Activated T-cell treated with anti-CD3 and anti-CD28 coated beads for 4 hours (primary cell): ENCODE measurements at places on chromosomes 2 and 18.

- no peak for DNase-seq
Observed at GRCh38 chr2:40396124-40396523, 55.8 kb downstream of the SLC8A1 start.

- no peak for DNase-seq
Observed at GRCh38 chr2:98583276-98583675, 25.0 kb downstream of the COA5 start.

DNA sequence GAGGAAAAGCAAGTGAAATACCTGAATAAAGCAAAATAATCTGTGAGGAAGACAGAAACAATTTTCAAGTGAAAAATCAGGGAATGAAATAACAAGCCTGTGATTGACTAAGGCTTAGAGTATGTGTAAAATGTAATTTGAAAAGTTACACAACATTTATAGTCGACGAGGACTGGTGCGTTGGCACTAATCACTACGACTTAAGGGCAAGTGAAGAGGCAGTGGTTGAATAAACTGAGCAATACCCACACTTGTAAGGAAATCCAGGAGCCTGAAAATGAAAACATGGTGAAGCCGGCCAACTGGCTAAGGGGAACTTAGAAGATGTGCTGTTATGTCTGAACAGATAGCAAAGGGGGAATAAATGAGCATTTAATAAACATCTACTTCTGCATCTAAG, 13.4 kb downstream of the DOK1 start:
- DNase-seq = no peak

GRCh38 chr2:117983040-117983439, 30.8 kb downstream of the CCDC93 start:
- DNase-seq = no peak

DNA sequence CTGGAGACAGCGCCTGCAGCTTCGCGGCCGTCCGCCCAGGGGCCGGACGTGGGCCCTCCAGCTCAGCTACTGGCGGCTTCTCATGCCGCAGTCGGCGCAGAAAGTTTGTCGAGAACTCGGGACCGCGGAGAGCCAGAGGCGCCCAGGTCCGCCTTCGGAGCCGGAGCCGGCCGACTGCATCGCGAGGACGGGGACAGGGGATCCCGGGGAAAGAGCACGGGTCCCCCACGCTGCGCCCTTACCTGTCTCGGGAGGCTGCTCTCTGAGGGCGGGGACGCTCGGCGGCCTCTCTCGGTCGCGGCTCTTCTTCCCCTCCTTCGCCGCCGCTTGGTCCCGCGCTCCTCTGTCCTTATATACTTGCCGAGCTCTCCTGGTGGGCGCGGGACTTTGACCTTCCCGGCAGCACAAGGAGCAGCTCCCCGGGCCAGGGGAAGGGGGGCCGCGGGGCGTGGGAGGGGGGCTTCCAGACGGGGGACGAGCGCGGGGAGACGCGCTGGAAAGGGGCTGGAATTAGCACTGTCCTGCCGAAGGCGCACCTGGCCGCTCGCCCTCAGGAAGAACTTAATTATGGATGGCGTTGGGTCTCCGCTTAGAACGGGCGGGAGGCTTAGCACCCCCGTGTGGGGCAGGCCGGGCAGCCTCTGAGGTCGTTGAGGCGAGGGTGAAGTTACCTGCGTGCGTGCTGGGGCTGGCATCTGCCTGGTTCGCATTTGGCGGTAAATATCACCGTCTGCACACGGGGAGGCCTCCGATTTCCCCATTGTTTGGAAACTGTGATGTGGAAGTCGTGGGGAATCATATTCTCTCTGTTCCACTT, at the start of gene POMC:
Gene POMC, minus strand, starts transcription at position 325 of the 817 bp plus-strand sequence. CDS start 3,808 bp downstream, outside the sequence.
- no peak for DNase-seq

DNA sequence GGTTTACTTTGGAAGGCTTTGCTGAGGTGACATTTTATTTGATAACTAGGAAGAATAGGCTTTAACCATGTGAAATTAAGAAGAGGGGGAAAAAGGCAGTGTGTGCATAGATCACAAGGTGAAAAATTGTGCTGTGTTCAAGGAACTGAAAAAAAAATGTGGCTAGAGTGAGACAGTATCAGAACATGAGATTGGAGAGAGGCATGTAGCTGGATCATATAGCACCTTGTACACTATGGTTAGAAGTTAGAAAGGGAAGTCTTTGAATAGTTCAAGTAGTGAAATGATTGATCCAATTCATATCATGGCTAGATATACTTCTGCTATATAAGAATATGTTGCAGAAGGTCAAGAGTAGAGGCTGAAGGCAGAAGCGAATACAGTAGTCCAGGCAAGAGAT, 12.3 kb upstream of the TNFRSF11A start:
- DNase-seq = no peak

DNA sequence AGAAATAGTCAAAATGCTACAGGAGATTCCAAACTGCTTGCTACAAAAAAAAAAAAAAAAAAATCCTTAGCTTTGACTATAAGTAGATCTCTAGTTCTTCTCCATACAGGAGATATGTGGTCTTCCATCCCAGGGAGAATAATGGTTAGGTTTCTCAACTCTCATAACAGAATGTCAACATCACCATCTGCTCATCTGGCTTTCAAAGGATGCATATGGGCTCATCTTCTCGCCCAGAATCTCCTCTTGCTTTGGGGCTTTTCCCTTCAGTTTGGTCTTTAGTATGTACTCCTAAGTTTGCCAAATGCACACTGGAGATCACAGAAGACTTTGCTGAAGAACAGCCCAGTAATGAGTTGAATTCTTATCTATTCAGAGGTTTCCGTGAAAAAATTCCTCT, 240.7 kb downstream of the NRXN1 start:
- no peak for DNase-seq

GRCh38 chr2:18829976-18830375, 240.6 kb upstream of the NT5C1B start:
- no peak for DNase-seq

DNA sequence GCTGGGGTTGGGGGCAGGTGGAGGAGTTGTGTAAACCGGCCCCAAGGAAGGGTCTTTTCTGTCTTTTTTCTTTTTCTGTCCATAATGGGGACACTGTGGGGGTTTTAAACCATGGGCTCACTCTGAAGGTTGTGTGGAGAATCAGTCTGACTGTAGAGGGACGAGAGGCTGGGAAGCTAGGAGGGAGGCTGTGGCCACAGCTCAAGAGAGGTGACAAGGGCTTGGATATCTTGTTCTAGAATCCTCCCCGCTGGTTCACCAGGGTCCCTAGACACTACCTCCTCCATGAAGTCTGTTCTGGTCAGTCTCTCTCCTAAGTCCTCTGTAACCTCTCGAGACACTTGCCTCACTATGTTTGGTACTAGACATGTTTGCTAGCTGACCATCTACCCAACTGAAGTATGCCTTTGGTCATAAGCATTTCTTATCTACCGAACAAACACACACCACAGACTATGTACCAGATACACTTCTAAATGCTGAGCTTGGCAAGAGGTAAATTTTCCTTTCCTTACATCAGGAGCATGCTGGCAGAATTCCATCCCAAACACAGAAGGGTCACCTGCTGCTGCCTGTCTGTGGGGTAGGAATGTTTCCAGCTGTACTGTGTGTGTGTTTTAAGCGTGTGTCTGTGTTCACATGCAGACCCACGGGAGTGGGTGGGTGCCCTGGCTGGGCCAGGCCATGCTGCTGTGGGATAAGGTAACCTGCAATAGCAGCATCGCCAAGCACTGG, 69.6 kb upstream of the MGAT4A start:
- DNase-seq = no peak

DNA sequence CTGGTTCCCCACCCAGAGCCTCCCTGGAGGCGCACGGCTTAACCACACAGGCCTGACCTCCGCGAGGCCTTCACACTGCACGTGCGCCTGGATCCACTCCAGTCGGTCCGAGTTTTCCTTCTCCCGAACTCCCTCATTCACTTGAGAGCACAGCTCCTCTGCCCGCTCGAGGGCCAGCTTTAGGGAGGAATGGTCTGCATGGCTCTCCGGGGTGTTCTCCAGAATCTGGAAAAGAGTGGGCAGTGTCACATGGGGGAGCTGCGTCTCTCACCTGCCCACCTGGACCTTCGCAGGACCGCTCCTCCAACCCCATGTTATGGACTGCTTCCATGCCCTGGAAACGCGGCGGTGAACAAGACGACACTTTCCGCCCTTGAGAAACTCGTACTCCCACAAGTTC, 35.9 kb downstream of the FAM228A start:
- no peak for DNase-seq

- DNase-seq = no peak
Observed at GRCh38 chr2:240155048-240155744, 14.7 kb upstream of the OTOS start.
